ENCODE measurements at places on chromosomes 2 and 18.

DNA sequence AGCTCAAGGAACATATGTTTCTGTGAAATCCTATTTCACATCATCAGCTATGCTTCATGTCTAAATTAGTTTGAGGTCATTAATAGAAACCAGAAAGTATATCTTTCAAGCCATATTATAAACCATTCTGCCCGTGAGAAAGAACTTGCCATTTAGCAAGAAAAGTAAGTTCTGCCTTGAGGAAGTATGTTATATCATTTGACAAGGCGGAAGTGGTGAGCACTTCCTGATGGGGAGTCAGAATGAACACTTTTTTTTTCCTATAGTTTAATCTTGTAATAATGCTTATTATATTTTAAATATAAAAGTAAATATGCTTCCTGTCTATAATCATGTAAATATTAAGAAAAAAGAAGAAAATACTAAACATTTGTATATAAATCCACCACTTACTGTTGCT, 39.3 kb upstream of the NRXN1 start:
- DNase-seq = no peak

- no peak for DNase-seq
These were observed 279.1 kb downstream of the ZEB2 start for GRCh38 chr2:144240656-144241339.

DNA sequence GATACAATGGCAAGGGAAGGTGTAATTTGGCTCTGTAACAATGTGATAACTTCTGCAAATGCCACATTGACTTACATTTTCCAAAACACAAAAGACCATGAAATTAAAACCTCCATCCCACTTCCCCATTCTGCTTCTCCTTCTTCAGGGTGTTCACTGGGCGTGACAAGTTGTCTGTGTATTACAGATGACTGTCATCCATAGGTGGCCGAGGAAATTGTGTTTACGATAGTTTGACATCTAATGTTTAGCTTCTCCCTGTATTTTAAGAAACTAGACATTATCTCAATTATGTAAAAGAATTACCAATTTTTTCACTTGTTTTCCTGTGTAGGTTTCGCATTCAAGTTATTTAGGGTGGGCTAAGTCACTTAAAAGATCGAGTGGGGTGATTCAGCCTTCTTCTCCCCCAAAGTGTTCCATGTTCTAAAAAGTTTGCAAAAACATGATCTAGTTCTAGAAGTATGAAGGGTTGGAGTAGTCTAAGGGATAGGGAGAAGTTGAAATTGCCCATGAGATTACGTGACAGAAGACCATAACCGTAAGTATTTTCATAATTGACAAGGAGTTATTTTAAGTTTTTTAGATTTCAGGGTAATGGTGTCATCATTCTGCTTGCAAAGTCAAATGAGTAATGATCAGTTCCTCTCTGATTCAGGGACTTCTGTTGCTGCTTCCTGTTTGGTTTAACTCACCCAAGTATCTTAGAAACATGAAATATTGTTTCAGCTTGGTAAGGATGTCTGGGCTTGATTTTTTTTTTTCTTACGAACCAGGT, 25.2 kb upstream of the CYTIP start:
- DNase-seq = no peak

GRCh38 chr18:47986620-47987387, 56.3 kb upstream of the SMAD2 start:
- no peak for DNase-seq

GRCh38 chr2:14631406-14632040, 994 bp upstream of the LRATD1 start:
- DNase-seq = no peak

DNA sequence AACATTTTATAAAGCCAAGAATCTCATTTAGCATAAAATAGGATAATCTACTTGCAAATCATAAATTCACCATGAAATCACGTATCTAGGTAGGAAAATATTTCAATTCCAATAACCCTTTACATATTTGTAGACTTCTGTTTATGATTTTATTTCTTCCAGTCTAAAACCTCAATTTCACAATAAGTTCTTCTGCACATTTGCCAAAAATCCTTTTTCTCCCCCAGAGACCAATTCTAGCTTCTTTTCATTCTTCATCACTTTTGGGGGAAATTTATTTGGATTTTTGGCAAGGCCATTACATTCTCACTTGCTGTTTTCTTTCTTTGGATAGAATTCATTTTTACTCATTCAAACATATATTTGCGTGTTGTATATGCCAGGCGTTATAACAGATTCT, 86.8 kb downstream of the SPRED2 start:
- no peak for DNase-seq

DNA sequence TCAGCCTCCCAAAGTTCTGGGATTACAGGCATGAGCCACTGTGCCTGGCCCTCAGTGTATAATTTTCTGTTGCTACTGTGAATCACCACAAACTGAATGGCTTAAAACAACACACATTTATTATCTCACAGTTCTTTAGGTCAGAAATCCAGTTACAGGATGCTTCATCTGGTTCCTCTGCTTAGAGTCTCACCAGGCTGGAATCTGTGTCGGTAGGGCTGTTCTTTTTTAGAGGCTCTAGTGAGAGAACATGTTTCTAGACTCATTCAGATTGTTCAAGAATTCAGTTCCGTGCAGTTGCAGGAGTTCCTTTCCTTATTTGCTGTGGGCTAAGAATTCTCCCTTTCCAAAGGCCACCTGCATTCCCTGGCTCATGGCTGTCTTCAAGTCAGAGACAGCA, 22.2 kb downstream of the CCDC121 start:
- no peak for DNase-seq

GRCh38 chr2:49832555-49832954, 678.2 kb upstream of the FSHR start:
- DNase-seq = no peak

- DNase-seq = no peak
These were observed 287.0 kb downstream of the SLC8A1 start for GRCh38 chr2:40164736-40165508.

DNA sequence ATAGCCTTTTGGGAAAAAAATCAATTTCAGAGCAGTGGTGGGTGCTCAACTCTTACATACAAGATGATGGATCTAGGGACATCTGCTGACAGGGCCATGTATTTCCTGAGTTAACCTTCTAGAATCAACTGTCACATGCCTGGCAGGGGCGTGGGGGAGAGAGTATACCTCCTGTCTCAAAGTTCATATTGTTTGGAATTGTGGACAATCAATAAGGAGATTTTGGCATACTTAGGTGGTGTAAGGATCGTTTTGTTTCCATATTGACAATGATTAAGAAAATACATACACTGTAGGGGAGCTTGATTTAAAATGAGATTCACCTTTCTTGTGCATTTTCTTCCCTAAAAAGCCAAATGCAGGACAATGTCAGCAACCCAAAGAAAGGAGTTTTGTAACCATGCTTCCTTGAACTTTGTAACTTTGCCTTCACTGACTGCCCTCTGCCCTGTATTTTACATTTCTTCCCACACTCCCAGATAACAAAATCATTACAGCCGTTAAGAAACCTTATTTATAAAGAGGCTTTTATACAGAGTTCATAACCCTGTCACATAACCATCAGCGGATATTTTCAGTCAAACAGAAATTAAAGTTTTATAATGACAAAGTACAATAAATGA, 88.4 kb downstream of the MEP1B start:
- DNase-seq = no peak

GRCh38 chr2:140639628-140640027, 1491.2 kb downstream of the LRP1B start:
- DNase-seq = no peak

DNA sequence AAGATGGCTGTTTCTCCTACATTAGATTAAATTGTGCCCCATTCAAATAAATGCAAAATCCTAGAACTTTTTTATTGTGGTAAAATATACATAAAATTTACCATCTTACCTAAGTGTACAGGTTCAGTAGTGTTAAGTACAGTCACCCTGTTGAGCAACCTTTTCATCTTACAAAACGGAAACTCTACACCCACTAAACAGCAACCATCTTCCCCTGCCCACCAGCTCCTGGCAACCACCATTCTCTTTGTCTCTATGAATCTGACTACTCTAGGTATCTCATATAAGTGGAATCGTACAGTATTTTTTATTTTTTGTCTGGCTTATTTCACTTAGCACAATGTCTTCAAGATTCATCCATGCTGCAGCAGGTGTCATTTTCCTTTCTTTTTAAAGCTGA, 53.0 kb downstream of the ASXL2 start:
- DNase-seq = no peak

- no peak for DNase-seq
These were observed 53.4 kb downstream of the FHOD3 start for GRCh38 chr18:36350839-36351469.

All from NCI-H2081 (cell line).